ENCODE measurements at places on chromosomes 4 and X.
A peak's percentile ranks its signal among the peaks of the same experiment; 100 is the strongest.

- DNase-seq, result no peak
Observed at GRCh38 chrX:85379174-85379907, at the start of gene POF1B. Gene POF1B, minus strand, starts transcription at chrX:85379665. Its CDS starts 211 bp downstream, at chrX:85379454.

GRCh38 chrX:103517246-103517645, 2.0 kb downstream of the RAB40A start:
- DNase-seq, result peak; percentile 82

DNA sequence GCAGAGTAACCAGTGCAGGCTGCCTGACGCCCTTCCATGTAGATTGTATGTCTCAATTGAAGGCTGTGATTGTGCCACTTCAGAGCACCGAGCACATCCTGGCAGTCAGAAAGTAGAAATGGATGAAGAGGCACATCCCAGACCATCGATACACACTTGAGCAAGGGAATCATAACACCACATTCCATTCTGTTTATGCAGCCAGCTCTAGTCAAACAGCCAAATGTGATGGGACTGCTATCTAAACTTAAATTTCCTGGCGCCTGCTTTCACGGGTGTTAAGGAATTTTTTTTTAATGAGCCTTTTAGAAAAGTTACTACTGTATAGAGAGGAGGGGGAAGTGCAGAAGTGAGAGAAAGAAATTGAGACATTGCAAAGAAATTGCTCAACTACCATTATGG, 84.4 kb downstream of the PPARGC1A start:
- DNase-seq, result no peak

GRCh38 chrX:139201924-139202323, 328.6 kb upstream of the F9 start:
- no peak for DNase-seq

DNA sequence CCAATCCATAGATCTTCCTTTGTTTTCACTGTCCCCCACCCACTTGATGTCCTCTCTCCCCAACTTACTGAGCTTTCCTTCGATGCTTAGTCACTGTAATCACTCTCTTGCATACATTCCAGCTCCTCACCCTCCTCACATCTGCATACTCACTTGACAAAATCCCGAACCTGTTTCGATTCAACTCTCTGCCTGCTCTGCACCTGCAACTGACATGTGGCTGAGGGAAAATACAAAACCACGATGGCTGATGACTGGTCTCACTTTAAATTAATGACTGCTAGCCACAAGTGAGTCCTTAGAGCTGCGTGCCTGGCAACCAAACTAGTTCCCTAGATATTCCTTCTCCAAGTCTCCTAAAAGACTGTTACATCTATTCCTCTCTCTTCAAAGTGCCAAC, 70.4 kb upstream of the FHL1 start:
- DNase-seq, result no peak

- no peak for DNase-seq
Observed at GRCh38 chr4:14125375-14126129, 498.0 kb upstream of the BOD1L1 start.

DNA sequence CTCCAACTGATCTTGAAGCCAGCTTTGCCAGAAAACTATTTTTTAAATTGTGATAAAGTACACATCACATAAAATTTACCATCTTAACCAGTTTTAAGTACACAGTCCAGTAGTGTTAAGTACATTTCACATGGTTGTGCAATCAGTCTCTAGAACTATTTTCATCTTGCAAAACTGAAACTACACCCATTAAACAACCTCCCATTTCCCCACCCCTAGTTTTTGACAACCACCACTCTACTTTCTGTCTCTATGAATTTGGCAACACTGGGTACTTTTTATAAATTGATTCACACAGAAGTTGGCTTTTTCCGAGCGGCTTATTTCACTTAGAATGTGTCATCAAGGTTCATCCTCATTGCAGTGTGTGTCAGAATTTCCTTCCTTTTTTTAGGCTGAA, 31.0 kb downstream of the TRPC5 start:
- DNase-seq, result no peak

- DNase-seq, result no peak
Observed at GRCh38 chrX:19578956-19579355, 63.6 kb upstream of the MAP3K15 start.

GRCh38 chr4:21948347-21949072, at the start of gene KCNIP4:
Gene KCNIP4, minus strand, starts transcription at chr4:21948772.
- peak; percentile 4 for DNase-seq

DNA sequence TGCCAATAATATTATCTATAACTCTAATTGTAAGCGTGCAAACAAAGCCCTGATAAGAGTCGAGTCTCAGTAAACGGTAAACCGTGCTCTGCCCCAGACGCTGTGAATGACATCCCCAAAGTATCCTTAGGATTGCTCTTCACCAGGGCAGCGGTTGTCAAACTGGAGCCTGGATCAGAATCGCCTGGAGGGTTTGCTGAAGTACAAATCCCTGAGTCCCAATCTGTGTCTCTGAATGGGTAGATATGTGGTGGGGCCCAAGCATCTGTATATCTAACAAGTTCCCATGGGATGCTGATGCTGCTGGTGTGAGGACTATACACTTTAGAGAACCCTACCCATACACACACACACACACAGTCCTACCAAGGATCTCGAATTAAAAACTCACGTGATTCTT, 813 bp upstream of the APBB2 start:
- no peak for DNase-seq

GRCh38 chr4:26824667-26825066, 36.0 kb upstream of the STIM2 start:
- DNase-seq, result no peak

DNA sequence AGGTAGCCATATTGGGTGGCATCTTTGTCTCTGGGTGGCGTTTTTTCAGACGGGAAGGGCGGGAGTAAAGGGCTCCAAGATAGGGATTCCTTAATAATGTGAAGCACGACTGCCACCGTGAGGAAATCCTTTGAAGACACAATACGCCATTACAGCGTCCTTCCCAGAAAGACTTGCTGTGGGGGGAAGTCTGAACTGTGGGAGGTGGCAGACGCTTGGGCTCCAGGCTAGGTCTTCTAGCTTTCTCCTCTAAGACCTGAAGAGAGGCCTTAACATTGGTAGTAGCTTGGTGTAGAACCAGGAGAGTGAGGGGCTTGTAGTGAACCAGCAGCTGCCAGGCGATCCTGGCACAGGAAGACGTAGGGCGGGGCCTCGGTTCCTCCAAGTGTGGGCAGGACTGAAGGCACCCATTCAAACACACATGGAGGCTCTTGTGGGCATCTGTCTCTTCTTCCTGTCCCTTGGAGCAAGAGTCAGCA, 197.3 kb downstream of the OR13H1 start:
- no peak for DNase-seq

DNA sequence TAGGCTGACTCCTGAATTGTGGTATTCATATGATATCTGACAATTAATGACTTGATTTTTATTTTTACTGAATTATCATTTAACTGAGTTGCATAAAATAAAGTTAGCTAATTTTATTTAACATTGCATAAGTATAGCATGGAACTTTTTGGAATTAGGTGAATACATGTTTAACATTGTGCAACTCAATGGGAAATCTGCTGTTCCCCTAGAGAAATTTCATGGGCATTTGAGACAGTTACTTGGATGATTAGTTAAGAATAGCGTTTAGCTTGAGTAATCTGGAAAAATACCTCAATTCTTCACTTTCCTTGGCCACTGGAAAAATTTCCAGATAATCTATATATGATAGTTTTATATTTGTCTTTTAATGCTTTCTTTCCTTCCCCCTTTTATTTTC, 42.5 kb downstream of the NPNT start:
- no peak for DNase-seq

DNA sequence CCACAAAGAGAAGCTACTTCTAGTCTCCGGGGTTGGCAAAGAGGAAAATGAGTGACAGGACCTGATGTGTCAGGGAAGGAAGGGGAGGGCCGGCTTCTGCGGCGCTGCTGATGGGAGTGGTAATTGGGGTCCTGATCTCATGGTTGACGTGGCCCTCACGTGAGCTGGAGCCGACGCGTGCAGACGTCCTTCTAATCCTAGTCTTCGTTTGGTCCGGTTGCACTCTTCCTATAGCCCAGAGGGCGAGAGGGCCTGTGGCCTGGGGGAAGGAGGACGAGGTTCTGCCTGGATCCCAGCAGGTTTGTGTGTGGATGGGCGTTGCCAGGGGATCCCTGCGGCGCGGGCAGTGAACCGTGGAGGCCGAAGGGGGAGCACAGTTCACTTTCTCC, at the start of gene ARMCX1:
TSS of gene ARMCX1 (plus strand) at position 186 of the 389 bp plus-strand sequence. CDS start 2,384 bp downstream, outside the sequence.
- DNase-seq, result peak; percentile 88

GRCh38 chr4:86050496-86050895, 309.4 kb downstream of the MAPK10 start:
- DNase-seq, result no peak

GRCh38 chr4:94455081-94455480, 3.3 kb downstream of the PDLIM5 start:
- DNase-seq, result peak; percentile 89

DNA sequence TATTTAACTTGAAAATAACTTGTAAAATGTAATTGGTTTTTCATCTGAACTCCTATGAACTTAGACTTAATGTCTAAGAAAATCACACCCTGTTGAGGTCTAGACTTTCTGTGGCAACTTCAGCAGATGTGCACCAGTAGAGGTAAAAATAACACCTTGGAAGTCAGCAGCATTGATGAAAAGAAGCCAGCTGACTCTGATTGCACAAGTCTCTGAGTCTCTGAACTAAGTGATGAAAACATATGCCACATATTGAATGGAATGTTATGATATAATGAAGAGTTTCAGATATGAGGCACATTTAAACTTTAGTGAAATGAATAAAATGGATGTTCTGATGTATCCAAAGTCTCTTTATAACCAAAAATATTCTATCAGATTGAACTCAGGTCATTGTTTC, 155.4 kb downstream of the GPM6A start:
- DNase-seq, result no peak

- DNase-seq, result no peak
Observed at GRCh38 chr4:31538877-31539276, 818.7 kb downstream of the PCDH7 start.

DNA sequence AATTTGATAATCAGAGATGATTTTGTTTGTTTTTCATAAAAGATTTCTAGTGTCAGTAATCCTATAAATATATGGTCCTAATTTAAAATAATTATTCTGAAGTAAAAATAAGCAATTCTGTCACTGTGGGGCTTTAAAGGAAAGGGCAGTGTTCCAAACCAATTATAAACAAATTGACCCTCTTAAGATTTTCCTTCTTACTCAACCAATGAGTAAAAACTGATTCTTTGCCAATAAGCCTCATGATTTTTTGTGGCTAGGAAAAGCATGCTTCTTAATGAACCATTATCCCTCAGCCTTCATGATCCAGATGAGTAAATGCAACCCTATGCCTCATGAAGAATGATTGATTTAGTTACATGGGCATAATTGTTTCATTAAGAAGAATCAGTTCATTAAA, 1010.4 kb downstream of the ADGRL3 start:
- DNase-seq, result no peak

- no peak for DNase-seq
Observed at GRCh38 chrX:13797512-13797911, 19.4 kb downstream of the GPM6B start.

- DNase-seq, result no peak
Observed at GRCh38 chrX:18578546-18578945, 93.4 kb downstream of the RS1 start.

GRCh38 chrX:2521092-2521926, 20.5 kb upstream of the DHRSX start:
- DNase-seq, result no peak

- no peak for DNase-seq
Observed at GRCh38 chr4:119794681-119795080, 166.1 kb upstream of the PDE5A start.

- no peak for DNase-seq
Observed at GRCh38 chr4:124044867-124045266, 648.3 kb downstream of the SPRY1 start.

DNA sequence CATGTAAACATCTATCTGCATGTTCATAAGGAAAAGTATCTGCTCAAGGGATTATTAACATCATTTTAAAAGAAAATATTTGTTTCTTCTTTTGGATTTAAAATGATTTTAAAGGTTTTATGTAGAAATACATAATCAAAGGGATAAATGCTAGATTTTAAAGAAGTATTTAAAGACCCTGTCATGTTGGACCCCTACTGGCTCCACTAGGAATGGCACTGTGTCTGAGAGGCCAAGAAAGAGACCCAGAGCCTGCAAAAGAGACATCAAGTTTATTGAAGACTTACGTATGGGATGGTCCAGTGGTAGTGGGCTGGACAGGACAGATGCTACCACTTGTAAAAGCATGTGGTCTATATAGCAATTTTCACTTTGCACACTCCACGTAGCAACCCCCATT, 78.7 kb upstream of the PCDH18 start:
- DNase-seq, result peak; percentile 39

GRCh38 chrX:69307756-69308155, 142.5 kb upstream of the PJA1 start:
- DNase-seq, result no peak

DNA sequence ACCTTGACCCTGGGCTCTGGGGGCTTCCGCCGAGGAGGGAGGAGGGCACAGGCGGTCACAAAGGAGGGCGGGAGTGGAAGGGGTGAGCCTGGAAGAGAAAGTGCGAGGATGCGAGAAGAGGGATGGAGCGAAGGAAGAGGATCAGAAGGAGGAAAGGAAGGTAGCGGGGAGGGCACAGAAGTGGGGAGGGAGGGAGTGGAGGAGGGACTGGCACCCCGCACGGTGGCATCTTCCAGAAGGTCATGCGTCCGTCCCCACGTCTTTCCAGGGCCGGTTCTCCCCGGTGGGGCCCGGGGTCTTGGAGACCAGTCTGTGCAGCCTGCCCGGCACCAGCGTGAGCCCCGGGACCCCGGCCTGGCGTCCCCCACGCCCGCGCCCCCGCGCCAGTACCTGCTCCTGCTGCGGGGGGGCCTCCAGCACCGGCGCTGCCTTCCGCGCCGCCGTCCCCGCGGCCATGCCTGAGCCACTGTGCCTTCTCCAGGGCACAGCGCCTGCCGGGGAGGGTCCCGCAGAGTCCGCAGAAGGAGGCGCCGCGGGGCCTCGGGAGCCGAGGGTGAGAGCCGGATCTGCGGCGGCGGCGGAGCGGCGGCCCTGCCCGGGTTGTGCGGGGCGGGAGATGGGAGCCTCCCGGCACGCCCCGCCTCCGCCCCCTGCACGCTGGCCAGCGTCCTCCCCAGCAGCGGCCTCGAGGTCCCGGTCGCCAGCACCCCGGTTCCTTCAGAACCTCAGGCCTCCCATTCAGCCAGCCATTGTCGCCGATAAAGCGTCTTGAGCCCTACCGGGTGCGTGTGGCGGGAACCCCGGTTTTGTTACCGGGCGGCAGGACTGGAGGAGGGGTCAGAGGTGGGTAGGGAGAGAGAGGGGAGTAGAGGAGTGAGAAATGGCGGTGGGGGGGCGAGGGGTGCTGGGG, at the start of gene RNF175:
TSS of gene RNF175 (minus strand) at position 618 of the 910 bp plus-strand sequence. CDS start at position 456, 162 bp downstream.
- DNase-seq, result no peak

GRCh38 chrX:132822634-132823012, 135.8 kb downstream of the HS6ST2 start:
- no peak for DNase-seq

- DNase-seq, result peak; percentile 56
Observed at GRCh38 chr4:73870260-73870659, 1.1 kb downstream of the CXCL1 start.

GRCh38 chrX:153647461-153648357, 706 bp downstream of the DUSP9 start:
- no peak for DNase-seq

- peak; percentile 88 for DNase-seq
Observed at GRCh38 chr4:113469023-113469390, 292.5 kb downstream of the CAMK2D start.
